ENCODE measurements at places on chromosomes 3 and 15. TPM values are rescaled to one million over a fixed set of nuclear protein-coding genes. Genes with fewer than 3 reads are reported as not detected.

Gene HHLA2
- total RNA-seq = 2.2 TPM

Gene IL16
- total RNA-seq = 1.3 TPM

Gene CGNL1
- 21.3 TPM for total RNA-seq

Gene MORC1
- total RNA-seq = not detected

Gene ACKR2
- 0.87 TPM for total RNA-seq

Gene CSPG5
- total RNA-seq = 0.13 TPM

Gene C3orf52
- 32.7 TPM for total RNA-seq

Gene MYL3
- 2.4 TPM for total RNA-seq
